Mesendoderm (in vitro differentiated cells): ENCODE measurements at places on chromosomes 5 and 9.

GRCh38 chr9:94719878-94720277 is 6.6 kb upstream of the AOPEP start:
- DNase-seq: no peak

DNA sequence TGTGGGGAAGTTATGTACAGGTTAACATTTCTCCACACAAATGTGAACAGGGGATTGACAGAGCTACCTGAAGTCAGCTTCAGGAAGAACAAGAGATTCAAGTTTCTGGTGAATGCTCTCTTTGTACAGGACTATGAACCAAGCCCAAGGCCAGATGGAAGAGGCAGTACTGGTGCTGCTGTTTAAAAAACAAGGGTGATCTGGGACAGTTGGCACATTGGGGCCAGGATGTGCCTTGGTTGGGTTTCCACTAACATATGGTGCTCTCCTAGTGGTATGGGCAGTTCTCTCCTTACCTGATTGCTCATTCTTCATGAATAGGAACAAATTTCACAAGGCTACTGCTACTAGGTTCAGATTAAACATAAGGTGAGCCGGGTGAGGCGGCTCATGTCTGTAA is 40.0 kb downstream of the MTMR12 start:
- DNase-seq: no peak

- no peak for DNase-seq
These were observed 193.2 kb downstream of the EFNA5 start for GRCh38 chr5:107477492-107477891.

GRCh38 chr5:43833961-43834360 is 231.0 kb downstream of the NNT start:
- no peak for DNase-seq

- peak; percentile 85 for DNase-seq
These were observed 356.2 kb upstream of the NUDT12 start for GRCh38 chr5:103918668-103919367.
